ENCODE measurements at places on chromosomes 7 and 10.

- no peak for DNase-seq
These were observed 10.9 kb downstream of the EPHB6 start for GRCh38 chr7:142865766-142866165.

GRCh38 chr7:121876656-121877500 lies 3.9 kb downstream of the PTPRZ1 start:
- DNase-seq, result no peak

DNA sequence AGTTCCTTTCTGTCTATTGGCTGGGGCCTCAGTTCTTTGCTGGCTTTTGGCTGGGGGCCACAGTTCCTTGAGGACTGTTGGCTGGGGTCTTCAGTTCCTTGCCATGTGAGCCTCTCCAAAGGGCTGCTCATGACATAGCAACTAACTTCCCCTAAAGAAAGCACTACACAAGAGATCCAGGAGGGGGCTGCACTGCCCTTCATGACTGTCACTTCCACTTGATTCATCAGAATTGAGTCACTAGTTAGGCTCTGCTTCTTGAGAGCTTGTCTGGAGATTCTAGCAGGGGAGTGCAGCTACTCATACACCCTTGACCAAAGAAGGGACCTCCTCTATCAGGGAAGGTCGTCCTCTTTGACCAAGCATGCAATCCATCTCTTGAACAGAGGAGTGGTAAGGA lies 38.0 kb upstream of the MKX start:
- no peak for DNase-seq

- DNase-seq, result no peak
These were observed 202.2 kb downstream of the AUTS2 start for GRCh38 chr7:69800495-69800894.

- peak; percentile 75 for DNase-seq
These were observed 23.0 kb downstream of the ZNF783 start for GRCh38 chr7:149284850-149285585.
